Right lobe of liver (tissue), 6 donors: ENCODE measurements at places on chromosomes 16 and 17. TPM values are rescaled to one million over a fixed set of nuclear protein-coding genes. Genes with fewer than 3 reads are reported as not detected.

Gene NOD2
- total RNA-seq = 1.1 TPM

Gene CNGB1
- total RNA-seq = not detected

Gene PRSS33
- not detected for total RNA-seq

Gene PRSS53
- total RNA-seq = 6.1 TPM

Gene CARD14
- total RNA-seq = 0.29 TPM

Gene NAT9
- total RNA-seq = 10.0 TPM
